NAMALWA (cell line): ENCODE measurements at places on chromosomes 1 and 21.

DNA sequence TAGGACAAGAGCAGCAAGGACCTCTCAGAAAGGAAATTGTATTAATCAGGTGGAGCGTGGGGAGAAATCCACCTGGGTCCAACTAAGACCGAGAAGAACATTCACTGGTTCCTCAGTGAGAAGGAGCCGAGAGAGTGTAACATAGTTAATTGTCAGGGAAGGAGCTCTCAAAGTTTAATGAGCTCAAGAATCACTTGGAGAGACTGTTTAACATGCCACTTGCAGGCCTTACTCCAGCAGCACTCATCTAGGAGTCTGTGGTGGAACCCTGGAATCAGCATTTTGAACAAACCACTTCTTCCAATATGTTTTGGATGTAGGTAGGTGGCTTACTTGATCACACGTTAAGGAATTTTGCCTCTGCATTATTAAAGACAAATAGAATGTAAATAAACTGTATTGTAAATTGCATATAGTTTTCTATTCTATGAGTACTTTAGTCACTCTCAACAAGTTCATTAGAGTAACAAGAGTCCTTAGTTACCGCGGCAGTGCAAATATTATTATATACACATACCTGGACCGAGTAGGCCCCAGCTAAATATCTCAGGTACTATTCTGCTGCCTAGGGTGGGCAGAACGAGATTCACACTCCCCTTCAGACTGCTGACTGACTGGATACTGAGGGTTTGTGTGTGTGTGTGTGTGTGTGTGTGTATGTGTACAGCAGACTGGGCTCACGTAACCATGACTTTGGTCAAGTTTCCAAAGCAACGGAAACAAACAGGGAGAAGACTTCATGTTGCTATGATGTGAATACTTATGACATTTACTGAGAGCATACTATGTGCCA, 203.2 kb upstream of the USP24 start:
- no peak for DNase-seq

DNA sequence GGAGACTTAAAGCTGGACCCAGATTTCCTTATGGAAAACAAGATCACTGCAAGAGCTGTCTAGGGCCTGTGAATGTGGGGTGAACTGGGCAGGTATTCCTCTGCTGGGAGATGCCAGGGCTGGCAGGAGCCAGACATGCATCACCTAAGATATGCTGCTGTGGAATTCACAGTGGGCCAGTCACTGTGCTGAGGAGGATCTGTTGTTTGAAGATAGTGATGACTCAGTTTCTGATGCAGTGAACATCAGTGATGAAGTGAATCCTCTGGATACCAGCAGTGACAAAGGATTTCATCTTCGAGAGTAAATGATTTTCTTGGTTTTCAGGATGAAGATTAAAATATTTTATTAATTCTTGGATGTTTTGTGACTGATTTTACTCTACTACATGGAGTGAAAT, 29.9 kb upstream of the CAMSAP2 start:
- DNase-seq: no peak

GRCh38 chr1:215776336-215776735, 209.2 kb downstream of the KCTD3 start:
- no peak for DNase-seq

DNA sequence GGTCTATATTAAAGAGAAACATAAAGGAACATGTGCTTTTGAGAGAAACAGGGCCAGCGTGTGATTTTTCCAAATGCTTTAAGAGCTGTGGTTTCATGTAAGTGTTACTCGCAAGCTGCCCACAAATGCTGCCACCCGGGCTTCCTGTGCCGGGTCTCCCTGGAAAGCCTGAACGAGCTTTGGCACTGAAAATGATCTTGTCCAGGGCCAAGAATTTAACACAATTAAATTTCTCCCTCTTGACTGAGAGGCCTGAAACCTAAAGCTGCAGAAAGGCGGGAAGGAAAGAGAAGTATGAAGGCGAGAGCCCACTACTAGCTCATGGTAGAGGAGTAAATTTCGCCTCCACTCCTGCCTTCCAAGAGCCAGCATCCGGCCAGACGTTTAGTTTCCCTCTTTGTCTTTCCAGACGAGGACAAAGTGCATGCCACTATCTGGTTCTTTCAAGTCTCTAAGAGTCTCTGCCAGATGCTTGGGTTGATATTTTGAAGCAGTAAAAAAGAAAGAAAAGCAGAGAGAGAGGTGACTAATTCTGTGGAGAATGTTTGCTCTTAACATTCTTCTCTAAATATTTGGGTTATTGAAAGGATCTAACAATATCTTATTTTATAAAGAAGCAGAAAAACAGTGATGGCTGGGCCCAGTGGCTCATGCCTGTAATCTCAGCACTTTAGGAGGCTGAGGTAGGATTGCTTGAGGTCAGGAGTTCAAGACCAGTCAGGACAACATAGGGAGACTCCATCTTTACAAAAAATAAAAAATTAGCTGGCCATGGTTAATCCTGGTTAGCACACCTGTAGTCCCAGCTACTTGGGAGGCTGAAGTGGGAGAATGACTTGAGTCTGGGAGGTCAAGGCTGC, 100.0 kb upstream of the HNRNPU start:
- DNase-seq: no peak

DNA sequence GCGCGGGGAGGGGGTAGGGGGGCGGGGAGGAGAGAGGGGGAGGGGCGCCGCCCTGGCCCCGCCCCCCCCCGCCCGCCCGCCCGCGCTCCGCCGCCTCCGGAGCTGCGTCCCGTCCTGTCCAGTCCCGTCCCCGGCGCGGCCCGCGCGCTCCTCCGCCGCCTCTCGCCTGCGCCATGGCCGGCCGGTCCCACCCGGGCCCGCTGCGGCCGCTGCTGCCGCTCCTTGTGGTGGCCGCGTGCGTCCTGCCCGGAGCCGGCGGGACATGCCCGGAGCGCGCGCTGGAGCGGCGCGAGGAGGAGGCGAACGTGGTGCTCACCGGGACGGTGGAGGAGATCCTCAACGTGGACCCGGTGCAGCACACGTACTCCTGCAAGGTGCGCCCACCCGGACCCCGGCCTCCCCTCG, at the start of gene AGRN:
AGRN (plus strand) TSS at position 121 of the 405 bp plus-strand sequence; CDS start at position 174, 53 bp downstream.
- no peak for DNase-seq

DNA sequence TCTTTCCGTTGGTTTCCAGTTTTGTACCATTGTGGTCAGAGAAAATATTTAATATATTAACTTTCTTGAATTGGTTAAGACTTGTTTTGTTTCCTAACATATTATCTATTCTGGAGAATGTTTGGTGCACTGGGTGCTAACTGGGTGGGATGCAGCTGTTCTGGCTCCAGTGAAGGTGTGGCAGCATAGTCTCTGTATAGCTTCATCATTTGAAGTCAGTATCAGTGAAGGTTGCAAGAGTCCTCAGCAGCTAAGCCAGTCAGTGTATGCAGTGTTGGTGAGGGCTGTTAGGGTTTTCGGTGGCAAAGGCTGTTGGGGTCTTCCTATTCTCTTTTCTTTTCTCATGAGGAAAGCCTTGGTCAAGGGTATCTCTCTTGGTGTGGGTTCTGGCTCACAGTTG, 698.7 kb upstream of the ADGRL4 start:
- DNase-seq: no peak

- DNase-seq: no peak
Observed at GRCh38 chr21:45282283-45283034, 5.2 kb downstream of the POFUT2 start.

GRCh38 chr1:209383422-209383821, 200.1 kb upstream of the CAMK1G start:
- no peak for DNase-seq

DNA sequence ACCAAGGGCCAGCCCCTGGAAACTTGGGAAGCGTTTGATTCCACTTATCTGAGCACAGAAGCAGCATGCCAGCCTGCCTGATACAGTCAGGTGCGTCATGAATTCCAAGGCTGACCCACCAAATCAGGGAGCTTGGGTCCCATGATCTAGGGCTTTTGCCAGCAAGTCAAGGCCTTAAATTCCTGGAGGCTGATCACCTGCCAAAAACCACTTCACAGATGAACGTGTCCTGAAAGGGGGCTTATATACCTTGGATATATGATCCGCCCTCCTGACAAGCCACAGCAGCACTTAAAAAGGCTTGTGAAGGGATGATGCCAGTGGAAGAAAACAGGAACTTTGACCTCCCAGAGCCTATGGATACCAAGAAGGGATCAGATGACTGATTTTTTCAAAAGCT, 24.0 kb upstream of the CLIC6 start:
- no peak for DNase-seq

DNA sequence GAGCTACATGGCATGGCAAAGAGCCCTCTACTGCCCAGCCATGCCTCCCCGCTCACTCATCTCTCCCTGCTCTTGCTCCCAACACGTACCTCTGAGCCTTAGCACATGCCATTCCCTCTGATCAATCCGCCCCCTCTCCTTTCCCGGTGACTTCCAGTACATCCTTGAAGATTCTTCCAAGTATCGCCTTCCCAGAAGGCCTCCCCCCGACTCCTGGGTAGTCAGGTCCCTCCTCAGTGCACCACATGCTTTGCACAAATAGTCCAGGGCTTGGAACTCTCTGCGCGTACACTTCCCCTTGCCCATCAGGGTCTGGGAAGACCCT, 77.0 kb upstream of the IFFO2 start:
- no peak for DNase-seq

DNA sequence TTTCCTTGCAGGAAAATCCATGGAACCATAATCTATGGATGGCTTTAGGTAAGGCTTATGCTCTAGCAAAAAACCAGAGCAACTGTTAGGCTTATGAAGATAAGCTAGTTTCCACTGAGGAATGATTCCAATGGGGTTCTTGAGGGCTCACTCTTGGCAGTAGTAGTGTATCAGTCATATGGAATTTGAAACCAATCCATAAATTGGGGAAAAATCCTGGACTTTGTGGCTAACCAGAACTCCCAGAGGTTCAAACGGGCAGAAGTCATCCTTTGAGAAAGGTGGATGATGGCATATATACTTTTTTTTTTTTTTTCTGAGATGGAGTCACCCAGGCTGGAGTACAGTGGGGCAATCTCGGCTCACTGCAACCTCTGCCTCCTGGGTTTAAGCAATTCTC, 54.2 kb upstream of the ATF3 start:
- DNase-seq: no peak
